Right kidney (tissue), 9 donors: ENCODE measurements at places on chromosomes 5 and 9.

- DNase-seq: no peak
Measured at GRCh38 chr5:12777342-12777741, 873.1 kb upstream of the CTNND2 start.

DNA sequence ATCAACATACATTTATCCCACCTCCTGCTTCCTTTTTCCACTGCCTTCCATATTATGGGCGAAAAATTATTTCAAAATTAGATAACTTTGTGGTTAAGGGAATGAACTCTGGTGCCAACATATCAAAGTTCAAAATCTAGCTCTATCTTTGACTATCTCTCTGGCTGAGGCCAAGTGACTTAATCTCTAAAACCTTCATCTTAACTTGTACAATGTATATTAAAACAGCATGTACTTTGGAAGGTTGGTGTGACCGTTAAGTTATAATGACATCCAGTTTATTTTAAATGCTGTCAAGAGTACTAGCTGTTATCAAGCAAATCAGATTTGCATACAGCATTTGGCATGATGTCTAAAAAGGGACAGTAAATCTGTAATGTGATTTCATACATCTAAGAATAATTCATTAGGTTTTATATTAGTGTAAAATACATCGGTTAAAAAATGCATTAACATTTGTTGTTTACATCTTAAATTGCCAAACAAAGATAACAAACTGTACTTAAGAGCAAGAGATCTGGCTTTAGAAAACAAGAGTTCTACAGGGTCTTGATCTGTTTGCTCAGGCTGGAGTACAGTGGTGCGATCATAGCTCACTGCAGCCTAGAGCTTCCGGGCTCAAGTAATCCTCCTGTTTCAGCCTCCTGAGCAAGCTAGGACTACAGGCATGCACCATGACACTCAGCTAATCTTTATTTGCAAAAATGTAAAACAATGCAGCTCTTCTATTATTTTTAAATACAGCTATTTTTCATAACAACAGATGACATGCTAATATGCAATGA is 102.8 kb downstream of the CDH18 start:
- no peak for DNase-seq

- DNase-seq: no peak
Measured at GRCh38 chr5:105168806-105169205, 1606.2 kb upstream of the NUDT12 start.

DNA sequence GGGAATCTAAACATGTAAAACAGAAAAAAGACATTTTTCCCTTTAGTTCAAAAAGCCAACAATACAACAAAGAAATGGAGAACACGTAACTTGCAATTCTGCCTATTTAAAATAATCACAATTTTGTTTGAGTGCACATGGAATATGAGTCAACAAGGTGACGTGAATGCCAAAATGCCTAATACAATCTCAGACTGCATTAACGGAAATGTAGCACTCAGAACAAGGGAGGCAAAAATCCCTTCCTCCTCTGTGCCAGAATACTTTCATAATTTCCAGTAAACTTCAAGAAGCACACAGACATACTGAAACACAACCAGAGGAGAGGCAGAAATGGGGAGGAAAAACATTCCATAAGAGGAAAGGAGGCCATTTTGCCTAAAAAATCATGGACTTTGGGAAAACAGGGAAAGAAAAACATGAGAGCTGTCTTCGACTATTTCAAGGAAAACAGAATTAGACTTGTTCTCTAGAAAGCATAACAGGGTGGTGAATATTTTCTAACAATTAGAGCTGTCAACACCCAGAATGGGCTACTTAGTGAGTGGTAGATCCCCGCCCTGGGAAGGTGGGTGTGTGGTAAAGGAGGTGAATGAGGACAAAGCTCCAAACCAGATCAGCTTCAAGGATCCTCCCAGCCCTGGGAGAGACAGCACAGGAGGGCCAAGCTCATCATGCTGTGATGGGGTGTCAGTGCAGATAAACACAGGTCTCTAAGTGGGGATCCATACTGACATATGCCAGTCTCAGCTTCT is 48.2 kb downstream of the ABCA1 start:
- no peak for DNase-seq

GRCh38 chr5:72346398-72346797 is 26.2 kb downstream of the PTCD2 start:
- DNase-seq: no peak
